Tongue (tissue), 3 donors: ENCODE measurements at places on chromosomes 2 and 18.

GRCh38 chr2:74188696-74189095 lies 9.7 kb upstream of the MTHFD2 start:
- no peak for DNase-seq

DNA sequence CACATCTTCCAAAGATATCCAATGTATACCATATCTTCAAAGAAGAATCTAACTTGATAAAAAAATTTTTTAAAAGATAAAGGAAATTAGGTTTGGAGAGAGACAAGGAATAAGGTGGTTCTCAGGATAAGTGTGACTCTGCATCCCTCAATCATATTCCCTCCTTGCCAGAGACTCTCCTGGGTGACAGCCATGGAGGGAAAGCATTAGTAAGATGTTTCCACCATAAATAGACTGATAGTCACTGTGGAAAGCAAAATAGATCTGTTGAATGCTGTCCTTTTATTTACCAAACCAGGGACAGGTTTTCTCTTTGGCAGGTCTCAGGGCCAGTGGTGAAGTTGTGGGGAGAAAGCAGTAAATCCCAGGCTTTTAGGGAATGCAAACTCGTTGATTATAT lies 107.6 kb downstream of the PRPF40A start:
- no peak for DNase-seq

DNA sequence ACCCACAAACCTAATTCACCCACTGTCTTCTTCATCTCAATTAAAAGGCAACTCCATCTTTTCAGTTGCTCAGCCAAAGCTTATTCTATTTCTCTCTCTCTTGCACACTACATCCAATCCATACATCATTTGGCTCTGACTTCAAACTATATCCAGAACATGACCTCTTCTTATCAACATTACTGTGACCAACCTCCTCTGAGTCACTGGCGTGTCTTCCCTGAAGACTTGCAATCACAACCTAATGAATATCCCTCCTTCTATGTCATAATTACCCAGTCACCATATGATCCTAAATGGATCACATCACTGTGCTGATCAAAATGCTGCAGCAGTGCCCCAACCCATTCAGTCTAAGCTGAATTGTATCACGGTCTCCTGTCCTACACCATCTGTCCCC lies 22.6 kb upstream of the SULT1C3 start:
- DNase-seq: no peak

DNA sequence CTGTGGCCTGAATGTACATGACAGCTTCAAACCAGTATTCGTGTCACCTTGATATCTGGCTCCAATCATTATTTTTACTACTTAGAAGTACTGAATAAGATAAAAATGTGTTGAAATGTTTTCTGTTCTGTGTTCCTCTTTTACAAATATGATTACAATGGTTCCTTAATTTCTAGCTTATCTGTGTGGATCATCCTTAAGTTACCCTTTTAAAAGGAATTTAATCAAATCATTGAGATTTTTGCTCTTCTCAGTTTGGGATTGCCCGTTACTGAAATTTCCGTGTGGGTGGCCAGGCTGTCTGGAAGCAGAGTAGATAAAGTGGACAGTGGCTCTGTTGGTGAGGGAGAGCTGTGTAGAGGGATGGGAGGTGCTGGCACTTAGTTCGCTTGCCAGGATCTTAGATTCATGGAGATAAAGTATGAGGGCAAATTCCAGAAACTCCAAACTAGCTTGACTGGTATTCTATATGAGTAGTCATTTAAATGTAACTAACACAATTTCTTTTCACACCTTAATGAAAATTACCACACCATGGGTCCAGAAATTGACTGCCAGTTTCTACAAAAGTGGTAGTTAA lies 27.4 kb upstream of the SAG start:
- DNase-seq: no peak

- no peak for DNase-seq
These were observed 326.1 kb upstream of the HS6ST1 start for GRCh38 chr2:128644718-128645256.

DNA sequence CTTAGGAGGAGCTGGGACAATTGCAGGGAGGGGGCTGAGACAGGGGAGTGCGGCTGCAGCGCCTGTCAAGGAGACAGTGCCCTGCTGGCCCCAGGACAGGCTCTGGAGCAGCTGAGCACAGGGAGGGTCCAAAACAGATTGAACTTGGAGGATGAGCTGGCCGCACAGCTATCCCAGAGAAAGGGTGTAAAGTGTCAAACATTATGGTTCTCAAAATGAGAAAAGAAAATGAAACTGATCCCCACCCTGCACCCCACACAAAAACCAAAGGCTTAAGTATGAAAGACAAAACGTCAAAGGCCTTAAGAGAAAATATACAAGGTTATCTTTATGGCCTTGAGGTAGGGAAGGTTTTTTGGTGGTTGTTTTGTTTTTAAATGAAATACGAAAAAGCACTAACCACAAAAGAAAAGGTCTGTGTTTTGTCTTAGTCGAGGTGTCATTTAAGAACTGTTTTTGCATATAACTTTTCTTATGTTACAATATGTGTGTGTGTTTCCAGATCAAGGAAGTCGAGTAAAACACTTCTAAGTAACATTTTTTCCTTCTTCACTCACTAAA lies 111.8 kb downstream of the HDAC4 start:
- DNase-seq: peak; percentile 73

GRCh38 chr2:163626639-163627109 lies 109.1 kb downstream of the FIGN start:
- DNase-seq: no peak

- DNase-seq: no peak
These were observed 65.7 kb downstream of the SPRED2 start for GRCh38 chr2:65366595-65367125.

- DNase-seq: peak; percentile 26
These were observed 120.8 kb downstream of the GLI2 start for GRCh38 chr2:120856421-120856862.

DNA sequence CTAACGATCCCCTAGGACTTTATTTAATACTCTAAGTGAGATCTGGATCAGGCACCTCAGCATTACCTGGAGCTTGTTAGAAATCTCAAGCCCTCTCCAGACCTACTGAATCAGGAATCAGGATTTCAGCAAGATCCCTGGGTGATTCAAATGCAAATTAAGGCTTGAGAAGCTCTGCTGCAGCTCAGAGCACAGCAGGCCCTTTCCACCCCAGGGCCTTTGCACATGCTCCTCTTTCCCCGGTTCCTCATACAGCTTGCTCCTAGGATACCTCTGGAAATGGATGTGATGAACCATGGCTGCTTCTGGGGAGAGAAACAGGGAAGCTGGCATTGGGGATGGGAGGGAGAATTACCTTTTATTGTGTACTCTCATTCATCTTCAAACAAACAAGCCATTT lies 40.3 kb upstream of the MGAT4A start:
- no peak for DNase-seq

- peak; percentile 20 for DNase-seq
These were observed 46.6 kb downstream of the SMAD2 start for GRCh38 chr18:47883771-47884413.

DNA sequence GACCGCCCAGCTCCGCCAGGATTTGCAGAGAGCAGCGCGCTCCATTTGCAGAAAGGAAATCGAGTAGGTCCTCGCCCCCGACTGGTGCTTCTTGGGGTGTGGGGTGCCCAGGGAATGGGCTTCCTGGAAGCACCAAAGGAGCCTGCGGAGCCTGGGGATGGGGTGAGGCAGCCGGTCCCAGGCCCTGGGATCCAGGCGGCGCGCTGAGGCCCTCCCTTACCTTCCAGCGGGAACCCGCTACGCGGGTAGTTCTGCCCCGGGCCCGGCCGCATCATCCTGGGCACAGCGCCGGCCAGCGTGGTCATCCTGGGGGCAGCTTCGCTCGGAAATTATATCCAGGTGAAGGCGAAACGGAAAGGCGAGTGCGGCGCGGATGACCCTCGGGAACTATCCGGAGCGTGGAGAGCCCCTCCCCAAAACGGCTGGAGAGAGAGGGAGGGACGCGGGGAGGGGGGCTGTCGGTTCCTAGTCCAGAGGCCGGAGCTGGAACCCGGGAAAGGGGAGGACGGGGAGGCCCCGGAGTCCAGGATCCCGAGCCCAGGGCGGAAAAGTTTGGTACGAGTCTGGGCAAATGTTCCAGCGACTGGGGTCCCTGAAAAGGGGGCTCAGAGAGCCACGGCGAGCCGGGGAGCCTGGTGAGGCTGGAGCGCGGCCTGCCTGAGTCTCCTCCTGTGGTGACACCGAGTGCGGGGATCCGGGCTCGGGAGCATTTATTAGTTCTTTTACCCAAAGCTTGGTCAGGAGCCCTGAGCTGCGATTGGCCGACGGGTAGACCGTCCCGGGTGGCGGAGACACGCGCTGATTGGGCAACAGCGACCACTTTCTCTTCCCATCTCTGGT lies at the start of gene PAX3:
Gene PAX3, minus strand, starts transcription at position 688 of the 840 bp plus-strand sequence. Its CDS starts 383 bp downstream, at position 305.
- peak; percentile 70 for DNase-seq

- peak; percentile 45 for DNase-seq
These were observed 83.2 kb upstream of the RND3 start for GRCh38 chr2:150570712-150571111.

DNA sequence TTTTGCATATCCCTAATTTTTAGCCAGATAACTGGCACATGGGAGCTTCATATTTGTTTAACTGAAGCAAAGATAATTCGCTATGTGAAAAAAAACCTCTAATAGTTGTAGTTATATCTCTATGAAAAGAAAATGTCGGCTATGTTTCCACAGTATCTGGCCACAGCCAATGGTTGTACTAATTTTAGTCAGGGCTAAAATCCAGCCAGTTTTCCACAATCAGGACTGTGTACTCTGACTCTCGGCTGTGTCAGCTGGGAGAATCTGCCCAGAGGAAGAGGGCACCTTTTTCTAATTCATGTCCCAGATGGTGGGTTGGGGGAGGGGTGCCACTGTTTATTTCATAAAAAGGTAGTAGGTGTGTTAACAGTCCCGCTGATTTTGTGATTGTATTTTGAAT lies 38.8 kb downstream of the STRADB start:
- no peak for DNase-seq

DNA sequence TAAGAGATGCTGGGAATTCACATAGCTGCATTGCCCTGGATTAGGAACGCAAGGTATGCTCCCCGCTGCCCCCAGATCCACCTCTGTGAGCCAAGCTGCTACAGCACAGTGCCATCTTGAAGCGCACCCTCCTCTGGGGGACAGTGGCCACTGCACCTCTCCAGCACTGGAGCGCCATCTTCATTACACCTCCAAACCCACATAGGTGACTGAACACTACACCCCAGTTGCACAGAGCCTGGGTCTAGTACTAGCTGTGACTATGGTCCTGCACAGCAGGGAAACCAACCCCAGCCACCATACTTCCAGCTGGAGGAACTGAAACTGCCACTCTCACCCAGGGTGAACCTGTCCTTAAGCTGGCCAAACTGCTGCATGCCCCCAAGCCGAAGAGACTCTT lies 84.6 kb downstream of the TMEM237 start:
- DNase-seq: no peak

DNA sequence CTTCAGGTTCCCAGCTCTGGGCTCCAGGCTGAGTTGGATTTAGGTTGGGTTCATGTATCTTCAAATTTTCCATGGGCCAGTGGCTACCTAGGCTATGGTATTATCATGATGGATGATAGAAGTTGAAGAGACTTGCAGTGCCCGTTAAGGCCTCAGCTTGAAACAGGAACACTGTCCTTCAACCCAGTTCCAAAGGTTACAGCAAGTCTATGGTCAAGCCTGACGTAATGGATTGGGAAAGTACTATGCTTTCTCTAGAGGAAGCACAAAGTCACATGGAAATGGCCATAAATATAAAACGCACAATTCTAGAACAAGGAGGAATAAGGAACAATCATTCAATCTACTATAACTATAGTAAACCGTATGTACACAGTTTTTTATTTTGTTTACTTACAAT lies 593.2 kb downstream of the ZEB2 start:
- no peak for DNase-seq

- peak; percentile 19 for DNase-seq
These were observed 53.6 kb upstream of the SLC14A1 start for GRCh38 chr18:45670281-45670962.

GRCh38 chr2:11696736-11697102 lies 26.7 kb upstream of the NTSR2 start:
- no peak for DNase-seq

DNA sequence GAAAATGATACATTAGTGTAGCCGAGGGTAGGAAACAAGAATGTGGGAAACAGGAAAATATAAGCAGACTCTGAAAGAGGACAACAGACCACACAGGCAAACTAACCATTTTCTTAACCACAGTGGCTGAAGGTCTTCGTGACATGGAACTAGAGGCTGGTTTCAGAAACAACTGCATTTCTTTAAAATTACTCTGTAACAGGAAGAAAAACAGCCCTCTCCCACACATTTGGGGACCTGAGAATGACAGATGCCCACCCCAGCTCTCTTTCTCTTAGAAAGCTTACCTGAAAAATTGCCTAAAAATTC lies 13.8 kb upstream of the SLC25A52 start:
- no peak for DNase-seq

DNA sequence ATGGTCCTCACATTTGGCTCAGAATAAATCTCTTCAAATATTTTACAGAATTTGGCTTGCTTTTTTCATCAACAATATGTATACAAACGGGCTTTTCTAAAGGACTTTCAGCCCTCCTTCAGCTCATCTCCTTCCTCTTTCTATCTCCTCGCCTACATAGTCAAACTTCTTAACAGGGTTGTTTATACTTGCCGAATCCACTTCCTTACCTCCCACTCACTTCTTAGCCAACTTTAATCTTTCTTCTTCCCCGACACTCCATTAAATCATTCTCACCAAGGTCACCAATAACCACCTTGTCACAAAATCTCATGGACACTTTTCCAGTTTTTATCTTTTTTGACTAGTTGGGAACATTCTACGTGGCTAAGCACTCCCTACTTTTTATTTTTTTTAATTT lies 325.2 kb downstream of the PLCL1 start:
- no peak for DNase-seq

DNA sequence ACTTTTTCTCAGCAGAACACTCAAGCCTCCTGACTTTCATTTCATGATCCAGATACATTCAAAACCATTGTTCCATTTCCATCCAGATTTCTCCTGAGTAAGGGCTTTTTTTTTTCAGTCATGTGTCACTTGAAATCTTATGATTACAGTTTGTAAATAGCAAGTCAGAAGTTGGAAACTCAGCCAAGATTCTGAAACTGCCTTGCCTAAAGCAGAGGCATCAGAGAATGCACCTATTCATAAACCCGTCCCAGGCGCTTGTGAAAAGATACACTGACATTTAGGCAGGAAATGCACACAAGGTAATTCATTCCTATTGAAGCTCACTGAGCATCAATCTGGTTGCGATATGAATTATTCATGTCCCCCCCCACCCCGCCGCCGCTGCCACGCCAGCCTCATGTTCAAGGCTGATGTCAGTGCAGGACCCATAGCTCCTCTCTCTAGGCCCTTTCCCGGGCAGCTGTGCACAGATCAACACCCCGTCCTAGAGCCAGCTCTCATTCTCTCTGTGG lies 30.4 kb upstream of the MGAT4A start:
- DNase-seq: peak; percentile 54

GRCh38 chr2:237101118-237101979 lies 15.7 kb downstream of the COPS8 start:
- DNase-seq: no peak

GRCh38 chr2:43239981-43240765 lies 13.8 kb upstream of the ZFP36L2 start:
- peak; percentile 74 for DNase-seq

- DNase-seq: peak; percentile 90
These were observed at the start of gene NRP2 for GRCh38 chr2:205682239-205682970. Gene NRP2, plus strand, starts transcription at chr2:205682501. Its CDS starts 790 bp downstream, at chr2:205683291.
